ENCODE measurements at places on chromosomes 6 and 20.

- no peak for DNase-seq
Measured at GRCh38 chr6:129920103-129920798, 59.1 kb upstream of the TMEM244 start.

DNA sequence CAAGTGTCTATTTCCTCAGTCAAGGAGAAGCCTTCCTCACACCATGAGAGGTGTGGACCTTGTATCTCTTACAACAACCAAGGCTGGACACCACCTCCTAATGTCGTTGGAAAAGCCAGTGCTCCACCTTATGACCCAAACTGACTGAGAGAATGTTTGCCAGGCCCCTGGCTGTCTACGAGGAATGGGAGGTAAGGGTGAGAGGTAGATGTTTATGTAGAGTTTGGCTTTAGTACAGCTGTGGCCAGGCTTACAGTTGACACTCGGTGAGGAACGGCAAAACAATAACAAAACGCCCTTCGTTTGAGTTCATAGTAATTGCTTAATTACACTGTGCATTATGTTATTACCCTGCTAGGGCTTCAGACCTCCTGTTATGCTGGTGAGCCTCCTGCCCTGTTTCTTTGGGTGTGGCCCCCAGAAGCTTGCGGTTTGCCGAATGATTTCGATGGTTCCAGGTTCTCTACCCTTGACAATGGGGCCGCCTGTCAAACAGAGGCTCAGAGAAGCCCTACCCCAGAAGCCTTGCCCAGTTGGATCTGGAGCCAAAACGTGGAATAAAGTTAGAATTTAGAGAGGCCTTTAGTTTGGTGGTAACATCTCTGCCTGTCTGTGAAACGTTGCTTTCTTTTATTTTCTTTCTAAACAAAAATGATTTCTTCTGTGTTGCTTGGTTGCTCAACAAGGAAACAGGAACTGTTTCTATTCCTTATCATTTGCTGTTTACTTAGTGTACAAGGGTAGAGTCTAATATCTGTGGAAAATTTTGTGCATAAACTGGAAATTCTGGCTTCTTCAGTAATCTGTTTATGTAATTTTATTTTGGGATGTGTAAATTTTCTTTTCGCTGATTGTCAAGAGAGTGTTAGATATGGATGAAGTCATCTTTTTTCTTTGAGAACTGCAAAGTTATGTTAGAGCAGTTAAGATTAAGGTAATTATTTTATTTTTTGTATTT is 60.4 kb upstream of the FOXQ1 start:
- no peak for DNase-seq

- DNase-seq, result no peak
Measured at GRCh38 chr6:158536891-158537798, 22.7 kb upstream of the TMEM181 start.

- no peak for DNase-seq
Measured at GRCh38 chr20:24702501-24703283, 233.3 kb downstream of the SYNDIG1 start.

DNA sequence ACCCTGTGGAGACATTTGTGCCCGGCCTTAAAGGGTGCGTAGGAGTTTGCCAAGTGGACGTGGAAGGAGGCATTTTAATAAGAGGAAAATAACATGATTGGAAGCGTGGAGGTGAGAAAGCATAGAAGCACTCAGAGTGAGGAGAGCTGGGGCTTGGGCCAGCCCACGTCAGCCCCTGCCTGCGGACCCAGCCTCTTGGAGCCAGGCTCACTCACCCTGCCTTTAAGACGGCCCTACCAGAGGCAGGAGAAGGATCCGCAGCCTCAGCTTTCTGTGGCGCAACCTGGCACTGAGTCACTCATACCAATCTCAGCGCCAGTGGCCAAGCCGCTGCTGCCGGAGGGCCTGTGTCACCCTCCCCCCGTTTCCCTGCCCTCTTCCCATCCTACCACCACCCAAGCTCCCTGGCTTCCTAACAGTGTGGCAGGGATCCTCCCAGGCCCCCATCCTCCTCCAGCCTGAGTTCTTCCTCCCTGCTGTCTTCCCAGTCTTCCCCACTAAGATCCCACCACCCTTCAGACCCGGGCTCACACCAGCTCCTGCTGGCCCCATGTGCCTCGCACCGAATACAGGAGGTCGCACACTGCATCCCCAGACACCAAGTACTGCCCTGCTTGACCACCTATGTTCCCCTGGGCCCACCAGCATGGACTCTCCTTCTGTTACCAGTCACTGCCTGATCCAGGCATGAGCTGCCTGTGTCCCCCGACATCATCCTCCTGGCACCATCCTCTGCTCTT is 285.2 kb downstream of the UST start:
- DNase-seq, result no peak

DNA sequence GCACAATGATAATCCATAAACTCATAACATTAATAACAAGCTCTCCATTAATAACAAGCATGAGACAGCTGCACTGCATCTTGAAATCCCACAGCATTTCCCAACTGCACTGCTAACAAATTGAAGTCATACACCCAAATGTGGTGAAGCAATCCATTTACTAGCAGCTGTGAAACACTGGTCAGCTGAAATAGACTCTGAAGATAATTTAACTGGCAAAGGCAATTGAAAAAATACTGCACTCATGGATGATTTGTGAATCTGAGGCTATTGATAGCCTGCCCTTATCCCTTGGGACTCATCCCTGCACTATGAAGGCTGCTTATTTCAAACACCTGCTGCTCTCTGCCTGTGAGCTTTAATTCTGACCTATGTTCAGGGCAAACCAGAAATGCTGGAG is 49.1 kb upstream of the PLCB1 start:
- DNase-seq, result no peak

DNA sequence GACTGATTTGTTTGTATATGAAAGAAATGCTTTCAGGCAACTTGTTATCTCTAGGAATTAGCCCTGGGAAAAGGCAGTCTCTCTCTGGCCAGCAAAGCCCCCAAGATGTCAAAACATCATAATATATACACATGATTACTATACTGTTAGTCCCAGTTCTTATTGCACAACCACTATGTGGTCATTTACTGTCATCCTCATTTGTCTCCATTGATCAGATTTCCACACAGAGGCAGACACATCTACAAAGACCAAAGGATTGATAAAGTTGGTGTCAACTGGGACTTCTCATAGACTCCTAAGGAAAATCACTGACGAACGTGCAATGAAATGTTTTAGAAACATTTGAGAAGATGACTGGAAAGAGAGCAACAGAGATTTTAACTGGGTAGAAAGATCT is 71.9 kb upstream of the POPDC3 start:
- no peak for DNase-seq

DNA sequence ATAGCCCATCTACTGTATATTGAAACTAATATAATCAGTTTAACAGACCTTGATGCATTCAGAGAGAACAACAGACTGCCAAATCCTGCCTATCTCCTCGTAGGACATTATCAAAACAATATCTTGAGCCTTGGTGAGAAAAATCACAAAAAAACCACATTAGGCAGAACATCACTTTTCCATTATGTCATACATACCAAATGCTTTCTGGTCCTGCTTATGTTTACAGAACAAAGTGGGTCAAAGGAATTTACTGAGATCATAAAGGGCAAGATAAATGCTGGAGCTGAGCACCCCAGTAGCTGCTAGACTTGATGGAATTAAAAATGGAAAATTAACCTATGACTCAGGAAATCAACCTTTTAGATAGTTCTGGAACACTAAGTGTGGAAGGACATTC is 195.3 kb upstream of the KCNK16 start:
- no peak for DNase-seq
